ENCODE measurements at places on chromosomes 5 and 9. TPM values are rescaled to one million over a fixed set of nuclear protein-coding genes. Genes with fewer than 3 reads are reported as not detected.

CATSPER3 gene
- 0.06 TPM for total RNA-seq

INVS gene
- total RNA-seq: 18.2 TPM

SPATA31C1 gene
- not detected for total RNA-seq

SCGB3A2 gene
- not detected for total RNA-seq

KIF12 gene
- not detected for total RNA-seq

IL13 gene
- total RNA-seq: not detected

GRCh38 chr5:75993183-75993582 lies 90.0 kb upstream of the SV2C start:
- no peak for DNase-seq

- DNase-seq: no peak
These were observed 68.9 kb upstream of the SH3PXD2B start for GRCh38 chr5:172523146-172523745.

DNA sequence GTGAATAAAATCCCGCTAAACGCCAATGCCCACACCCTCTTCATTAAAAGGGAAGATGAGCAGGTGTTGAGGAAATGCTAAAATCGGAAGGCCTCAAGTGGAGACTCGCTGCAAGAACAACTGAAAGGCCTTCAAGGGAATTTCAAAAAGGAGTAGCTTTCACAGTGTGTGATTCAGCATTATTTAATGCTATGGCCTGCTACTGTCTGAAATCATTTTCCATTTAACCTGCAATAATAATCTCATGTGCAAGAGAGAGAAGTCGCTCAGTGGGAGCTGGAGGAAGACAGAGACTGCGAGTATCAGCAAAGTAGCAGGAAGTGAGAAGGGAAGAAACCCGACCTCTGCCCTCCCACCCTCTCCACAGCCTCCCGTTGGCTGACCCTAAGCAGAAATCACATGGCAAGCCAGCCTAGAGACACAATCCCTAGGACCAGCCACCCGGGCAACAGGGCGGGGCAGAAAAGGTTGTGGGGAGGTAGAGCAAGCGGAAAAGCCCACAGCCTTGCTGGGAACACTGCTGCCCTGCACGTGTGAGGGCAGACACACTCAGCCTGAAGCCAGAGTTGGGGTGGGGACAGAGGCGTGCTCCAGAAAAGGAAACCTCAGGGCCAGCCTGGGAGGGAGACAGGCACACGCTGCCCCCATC lies 39.9 kb upstream of the CTSL start:
- no peak for DNase-seq

DNA sequence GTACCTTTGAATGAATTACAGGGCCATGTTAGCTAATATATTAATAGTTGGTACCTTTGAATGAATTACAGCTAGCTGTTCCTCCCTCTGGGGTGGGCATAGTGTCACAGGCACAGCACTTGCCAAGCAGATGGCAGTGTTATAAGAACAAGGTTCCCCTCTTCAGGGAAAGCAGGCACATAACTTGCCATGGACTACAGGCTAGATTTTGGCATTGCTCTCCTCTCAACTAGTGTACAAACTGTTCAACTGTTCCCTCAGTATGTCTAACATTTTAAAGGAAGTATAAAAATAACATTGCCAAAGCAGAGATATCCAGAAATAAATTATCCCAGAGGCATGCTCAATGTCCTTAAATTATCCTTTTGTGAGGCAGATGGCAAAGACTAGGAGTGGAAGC lies 33.7 kb downstream of the ABITRAM start:
- DNase-seq: no peak

DNA sequence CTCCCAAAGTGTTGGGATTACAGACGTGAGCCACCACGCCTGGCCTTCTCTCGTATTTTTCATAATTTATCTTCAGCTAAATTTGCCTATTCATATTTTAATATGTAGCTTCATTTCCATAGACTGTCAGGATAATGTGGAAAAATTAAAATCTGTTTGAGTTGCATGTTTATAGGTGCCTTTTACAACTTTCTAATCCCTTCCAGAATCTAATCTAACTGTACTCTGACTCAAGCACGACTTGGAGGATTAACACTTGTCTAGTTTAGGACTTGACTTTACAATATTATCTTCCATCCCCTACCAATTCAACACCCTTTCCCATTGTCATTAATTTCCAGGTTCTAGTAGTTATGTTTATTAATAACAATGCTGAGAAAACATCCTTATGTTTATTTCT lies 1761.5 kb downstream of the MAT2B start:
- no peak for DNase-seq

- DNase-seq: peak; percentile 52
These were observed 6.1 kb upstream of the OTP start for GRCh38 chr5:77644371-77645157.

- DNase-seq: peak; percentile 67
These were observed 62.8 kb downstream of the PFDN1 start for GRCh38 chr5:140239939-140240700.

- DNase-seq: no peak
These were observed 106.1 kb upstream of the PHYKPL start for GRCh38 chr5:178338750-178339144.

DNA sequence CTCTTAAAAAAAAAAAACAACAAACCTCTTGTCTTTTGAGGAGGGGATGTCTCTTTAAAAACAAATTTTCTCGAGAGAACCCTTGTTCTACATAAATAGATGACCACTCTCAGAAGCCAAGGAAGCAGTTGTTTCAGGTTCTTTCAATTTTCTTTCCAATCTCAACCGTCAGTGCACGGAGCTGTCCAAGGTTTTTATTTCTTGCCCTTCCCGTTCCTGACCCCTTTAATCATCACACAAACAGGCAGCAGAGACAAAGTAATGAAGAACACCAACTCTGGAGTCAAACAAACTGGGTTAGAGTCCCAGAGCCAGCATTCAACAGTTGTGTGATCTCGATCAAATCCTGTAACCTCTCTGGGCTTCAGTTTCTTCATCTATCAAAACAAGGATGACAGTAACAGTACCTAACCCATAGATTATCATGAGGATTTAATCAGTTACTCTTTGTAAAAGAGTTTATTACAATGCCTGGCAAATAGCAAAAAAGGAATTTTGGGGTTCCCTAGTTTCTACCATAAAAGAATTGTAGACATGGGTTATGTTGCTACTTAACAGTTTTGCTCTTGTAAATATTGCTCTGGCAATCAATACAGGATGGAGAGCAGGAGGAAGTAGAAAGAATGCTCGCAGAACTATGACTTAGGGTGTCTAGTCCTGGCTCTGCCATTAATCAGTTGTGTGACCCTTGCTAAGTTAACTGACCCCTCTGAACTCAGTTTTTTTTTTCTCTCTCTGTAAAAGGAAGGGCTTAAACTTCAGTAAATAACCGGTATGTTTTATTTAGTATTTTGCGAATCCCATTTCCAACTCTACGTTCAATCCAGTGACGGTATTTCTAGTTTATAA lies 1.0 kb upstream of the NIM1K start:
- no peak for DNase-seq

- DNase-seq: no peak
These were observed 1.3 kb downstream of the CDO1 start for GRCh38 chr5:115815006-115815692.

DNA sequence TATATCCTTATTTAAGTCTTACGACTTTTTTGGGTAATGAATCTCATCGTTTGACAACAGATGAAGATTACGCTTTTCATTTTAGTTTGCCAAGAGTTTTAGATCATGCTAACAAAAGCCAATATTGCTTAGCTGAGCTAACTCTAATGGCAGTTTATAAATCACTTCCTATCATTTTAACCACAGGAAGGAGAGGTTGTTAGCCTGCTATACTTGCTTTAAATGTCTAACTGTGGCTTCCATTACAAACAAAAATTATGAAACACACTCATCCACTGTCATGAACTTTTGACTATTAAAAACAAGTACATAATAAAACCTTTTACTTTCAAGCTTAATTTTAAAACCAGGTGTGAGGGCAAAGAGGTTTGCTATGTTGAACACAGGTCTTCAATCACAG lies 53.7 kb upstream of the ANKH start:
- no peak for DNase-seq

- DNase-seq: no peak
These were observed 110.3 kb upstream of the NFIB start for GRCh38 chr9:14424289-14424688.
